SK-N-SH (cell line): ENCODE measurements at places on chromosomes 4 and X.

DNA sequence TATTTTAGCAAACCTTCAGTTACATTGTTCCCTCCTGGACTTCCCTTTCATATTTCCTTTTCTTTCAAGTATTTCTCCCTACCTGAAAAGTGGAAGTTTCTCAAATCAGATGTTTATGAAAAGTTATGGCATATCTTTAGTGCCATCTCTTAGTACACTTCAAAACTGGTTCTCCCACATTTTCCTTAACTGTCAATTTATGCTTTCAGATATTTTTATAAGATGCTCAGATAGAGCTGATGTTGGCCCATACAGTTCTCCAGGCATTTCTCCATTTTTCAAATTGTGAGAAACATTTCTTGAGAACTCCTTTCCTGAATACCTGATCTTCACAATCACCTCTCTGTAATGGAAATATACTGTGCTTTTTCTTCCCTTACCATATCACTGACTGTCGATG lies 32.5 kb upstream of the AP1AR start:
- no peak overlapping the region for H3K4me3 ChIP-seq
- no peaks in the 10 kb centered on the region for H3K36me3 ChIP-seq
- no peaks in the 10 kb centered on the region for H3K4me1 ChIP-seq
- no peak for DNase-seq

DNA sequence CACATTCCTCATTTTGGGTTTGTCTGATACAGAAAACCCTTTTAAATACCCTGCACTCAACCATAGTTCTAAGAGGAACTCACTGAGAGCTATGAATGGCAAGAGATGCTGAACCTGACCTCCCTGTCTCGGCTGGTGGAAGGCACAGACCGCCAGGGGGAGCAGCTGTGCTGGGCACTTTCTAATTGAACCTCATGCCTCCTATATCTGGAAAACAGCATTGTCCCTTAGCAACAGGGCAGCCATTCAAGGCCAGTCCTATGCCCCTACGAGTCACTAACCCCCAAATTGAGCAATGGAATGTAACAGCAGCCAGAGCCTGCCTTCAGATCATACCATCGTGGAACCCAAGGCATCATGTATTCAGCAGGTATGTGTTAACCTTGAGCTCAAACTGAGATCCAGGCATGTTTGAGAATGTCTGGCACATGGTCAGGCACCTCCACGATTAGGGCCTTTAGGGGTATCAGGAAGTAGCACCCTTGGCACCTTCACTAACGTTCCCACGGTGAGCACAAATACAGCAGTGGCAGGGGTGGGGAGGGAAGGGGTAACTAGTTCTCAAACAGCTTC lies 5.1 kb downstream of the USP27X start:
- H3K4me3 ChIP-seq: no peak overlapping the region
- H3K27me3 ChIP-seq: no peaks in the 10 kb centered on the region
- no peak overlapping the region for H3K27ac ChIP-seq
- H3K4me1 ChIP-seq: peaks cover 16% of the 10 kb centered on the region; the same call in 1 of the 2 replicates
- DNase-seq: peak; percentile 62

DNA sequence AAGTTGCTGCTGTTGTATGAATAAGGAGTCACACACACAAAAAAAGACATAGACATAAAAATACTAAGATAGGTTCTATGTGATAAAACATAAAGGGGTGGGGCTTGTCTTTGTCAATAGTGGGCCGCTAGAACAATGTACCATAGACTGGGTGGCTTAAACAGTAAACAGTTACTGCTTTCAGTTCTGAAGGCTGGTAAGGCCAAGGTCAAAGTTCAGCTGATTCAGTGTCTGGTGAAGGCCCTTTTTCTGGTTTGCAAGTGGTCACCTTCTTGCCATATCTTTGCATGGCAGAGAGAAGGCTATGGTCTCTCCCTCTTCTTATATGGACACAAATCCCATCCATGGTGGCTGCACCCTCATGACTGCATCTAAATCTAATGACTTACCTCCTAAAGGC lies 1980.7 kb downstream of the PCDH7 start:
- no peak overlapping the region for H3K4me3 ChIP-seq
- H3K27me3 ChIP-seq: no peaks in the 10 kb centered on the region
- H3K36me3 ChIP-seq: no peaks in the 10 kb centered on the region
- H3K27ac ChIP-seq: no peak overlapping the region
- no peaks in the 10 kb centered on the region for H3K4me1 ChIP-seq

- H3K4me1 ChIP-seq: no peaks in the 10 kb centered on the region
- H3K4me3 ChIP-seq: no peak overlapping the region
- H3K27me3 ChIP-seq: peaks cover 13% of the 10 kb centered on the region; the same call in 1 of the 2 replicates
- no peaks in the 10 kb centered on the region for H3K36me3 ChIP-seq
- no peak for DNase-seq
Measured at GRCh38 chrX:37701588-37701987, 16.0 kb downstream of the XK start.

GRCh38 chr4:40728333-40728732 lies 21.4 kb upstream of the NSUN7 start:
- no peaks in the 10 kb centered on the region for H3K4me1 ChIP-seq
- H3K4me3 ChIP-seq: no peak overlapping the region
- no peaks in the 10 kb centered on the region for H3K27me3 ChIP-seq
- H3K27ac ChIP-seq: no peak overlapping the region
- no peaks in the 10 kb centered on the region for H3K36me3 ChIP-seq
- no peak for DNase-seq

GRCh38 chr4:85780664-85781063 lies 305.7 kb downstream of the ARHGAP24 start:
- DNase-seq: no peak
- H3K4me1 ChIP-seq: peaks cover 19% of the 10 kb centered on the region; the same call in 1 of the 2 replicates
- H3K27me3 ChIP-seq: no peaks in the 10 kb centered on the region

DNA sequence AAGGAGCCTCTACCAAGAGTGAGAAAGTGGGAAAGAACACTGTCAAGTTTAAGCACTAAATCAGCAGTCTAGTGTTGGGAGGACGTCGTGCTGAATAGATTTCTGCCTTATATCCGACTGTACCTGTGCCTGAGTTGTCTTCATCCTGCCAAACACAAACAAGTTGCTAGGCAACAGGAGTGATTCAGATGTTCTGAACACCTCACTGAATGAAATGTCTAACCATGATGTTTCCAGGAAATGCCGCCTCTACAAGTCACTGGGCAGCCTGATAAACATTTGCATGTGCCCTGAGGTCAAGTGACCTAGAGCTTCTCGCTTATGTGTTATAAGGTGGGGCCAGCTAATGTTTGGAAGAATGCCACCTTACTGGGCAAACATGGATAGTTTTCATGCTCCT lies 37.9 kb downstream of the SGMS2 start:
- H3K4me3 ChIP-seq: no peak overlapping the region
- H3K36me3 ChIP-seq: no peaks in the 10 kb centered on the region
- H3K27ac ChIP-seq: no peak overlapping the region
- H3K27me3 ChIP-seq: no peaks in the 10 kb centered on the region; the same call in 1 of the 2 replicates
- H3K4me1 ChIP-seq: no peaks in the 10 kb centered on the region

- H3K27ac ChIP-seq: peak overlapping the region; percentile 15; the same call in 1 of the 2 replicates
- peak; percentile 40 for DNase-seq
- H3K36me3 ChIP-seq: no peaks in the 10 kb centered on the region
- no peaks in the 10 kb centered on the region for H3K4me1 ChIP-seq
Measured at GRCh38 chrX:107226757-107227156, 20.3 kb downstream of the DNAAF6 start.

DNA sequence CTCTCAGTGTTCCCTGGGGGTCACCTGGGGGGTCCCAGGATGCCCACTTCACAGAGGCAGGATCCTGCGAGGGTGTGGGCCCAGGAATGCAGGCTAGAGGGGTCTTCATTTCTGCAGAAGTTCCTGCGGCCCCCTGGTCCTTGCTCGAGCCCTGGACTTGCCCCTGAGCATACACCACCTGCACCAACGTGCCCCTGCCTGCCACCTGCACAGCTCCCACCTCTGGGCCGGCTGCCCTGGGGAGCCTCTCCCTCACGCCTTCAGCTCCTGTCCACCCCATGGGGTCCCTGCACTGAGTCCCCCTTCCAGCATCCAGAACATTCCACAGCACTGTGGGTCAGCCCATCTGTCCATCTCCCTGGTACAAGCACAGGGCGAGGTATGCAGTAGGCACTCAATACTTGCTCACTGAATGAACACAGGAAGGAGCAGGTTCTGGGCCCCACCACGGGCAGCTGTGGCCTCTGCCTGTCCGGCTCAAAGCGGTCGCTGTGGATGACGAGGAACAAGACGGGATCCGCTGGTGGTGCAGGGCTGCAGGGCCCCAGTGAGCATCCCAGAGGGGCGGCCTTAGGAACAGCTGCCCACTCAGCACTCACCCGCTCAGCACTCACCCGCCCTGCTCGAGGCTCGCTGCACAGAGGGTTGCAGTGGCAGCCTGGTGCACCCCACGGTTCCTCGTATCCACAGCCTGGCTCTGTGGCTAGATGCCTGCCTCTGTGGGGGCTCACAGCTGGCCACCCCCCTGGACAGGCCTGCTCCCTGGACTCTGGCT lies 70.5 kb upstream of the MXD4 start:
- peak; percentile 28 for DNase-seq
- no peaks in the 10 kb centered on the region for H3K4me1 ChIP-seq
- no peak overlapping the region for H3K4me3 ChIP-seq
- no peaks in the 10 kb centered on the region for H3K27me3 ChIP-seq
- H3K36me3 ChIP-seq: no peaks in the 10 kb centered on the region

DNA sequence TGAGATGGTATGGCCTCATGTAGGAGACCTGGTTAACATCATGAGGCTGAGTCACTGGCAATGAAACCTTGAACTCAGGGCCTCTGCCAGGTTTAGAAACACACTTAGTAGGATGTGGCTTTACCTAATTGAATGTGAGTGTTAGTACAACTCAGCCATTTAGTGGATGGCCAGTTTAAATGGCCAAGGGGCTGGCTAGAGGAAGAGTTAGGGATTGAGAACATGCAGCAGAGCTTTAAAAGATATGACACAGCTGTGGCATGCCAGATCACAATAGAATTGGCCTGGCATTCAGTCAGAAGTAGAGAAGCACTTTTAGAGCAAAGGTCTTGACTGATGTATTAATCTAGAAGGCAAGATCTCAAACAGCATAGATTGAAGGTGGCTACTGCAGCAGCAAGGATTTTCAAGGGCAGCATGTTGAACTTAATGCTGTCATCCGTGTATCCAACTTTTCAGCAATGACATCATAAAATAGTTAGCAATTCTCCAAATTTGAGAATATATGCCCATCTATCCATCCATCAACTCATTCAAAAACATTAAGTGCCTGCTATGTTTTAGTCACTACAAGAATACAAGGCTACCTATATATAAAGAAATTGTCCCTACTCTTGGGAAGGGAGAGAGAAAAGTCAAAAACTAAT lies 170.4 kb downstream of the FRAS1 start:
- no peaks in the 10 kb centered on the region for H3K27me3 ChIP-seq
- H3K27ac ChIP-seq: no peak overlapping the region
- no peaks in the 10 kb centered on the region for H3K36me3 ChIP-seq

GRCh38 chrX:97200454-97200853 lies 316.7 kb downstream of the RPA4 start:
- H3K27ac ChIP-seq: no peak overlapping the region
- H3K4me3 ChIP-seq: no peak overlapping the region
- H3K27me3 ChIP-seq: no peaks in the 10 kb centered on the region
- no peaks in the 10 kb centered on the region for H3K36me3 ChIP-seq
- no peaks in the 10 kb centered on the region for H3K4me1 ChIP-seq
